ENCODE measurements at places on chromosomes 1 and 21.
A peak's percentile ranks its signal among the peaks of the same experiment; 100 is the strongest.

- DNase-seq: no peak
These were observed 53.3 kb downstream of the SPATA6 start for GRCh38 chr1:48418742-48419141.

- peak; percentile 84 for DNase-seq
These were observed at the start of gene VPS13D for GRCh38 chr1:12229835-12230548. VPS13D (plus strand) TSS chr1:12230030; CDS start chr1:12234267, 4,237 bp downstream.

- DNase-seq: no peak
These were observed 71.1 kb upstream of the MROH9 start for GRCh38 chr1:170864238-170864637.

- no peak for DNase-seq
These were observed 7.4 kb downstream of the SPRR5 start for GRCh38 chr1:152954436-152954835.

DNA sequence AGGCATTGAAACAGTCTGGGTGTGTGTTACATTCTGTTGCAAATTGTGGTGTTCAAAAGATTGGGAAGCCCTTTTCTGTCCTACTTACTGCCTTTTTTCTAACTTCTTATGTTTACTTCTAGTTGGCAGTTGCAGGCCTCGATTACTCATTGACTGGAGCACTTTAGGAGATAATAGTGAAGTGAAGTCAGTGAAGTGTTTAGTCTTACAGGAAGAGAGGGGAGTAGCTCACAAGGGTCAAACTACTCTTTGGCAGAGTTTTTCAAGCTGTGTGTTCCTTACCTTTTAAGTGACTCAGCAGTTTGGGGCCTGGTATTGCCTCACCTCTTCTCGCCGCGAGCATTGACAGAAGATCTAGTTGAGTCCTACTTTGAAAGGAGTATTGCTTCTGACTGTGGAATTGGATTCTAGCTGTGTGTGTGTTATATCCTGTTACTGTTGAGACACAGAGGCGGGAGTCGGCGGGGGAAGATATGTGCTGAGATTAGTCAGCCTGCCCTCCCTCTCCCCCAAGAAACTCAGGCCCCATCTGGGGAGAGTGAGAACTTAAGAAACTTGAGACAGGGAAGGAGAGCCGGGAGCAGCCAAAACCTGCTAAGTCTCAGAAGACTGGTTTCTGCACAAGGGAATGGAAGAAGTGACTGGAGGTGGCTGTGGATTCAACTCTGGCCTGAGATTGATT, 19.3 kb downstream of the AHCYL1 start:
- peak; percentile 82 for DNase-seq

DNA sequence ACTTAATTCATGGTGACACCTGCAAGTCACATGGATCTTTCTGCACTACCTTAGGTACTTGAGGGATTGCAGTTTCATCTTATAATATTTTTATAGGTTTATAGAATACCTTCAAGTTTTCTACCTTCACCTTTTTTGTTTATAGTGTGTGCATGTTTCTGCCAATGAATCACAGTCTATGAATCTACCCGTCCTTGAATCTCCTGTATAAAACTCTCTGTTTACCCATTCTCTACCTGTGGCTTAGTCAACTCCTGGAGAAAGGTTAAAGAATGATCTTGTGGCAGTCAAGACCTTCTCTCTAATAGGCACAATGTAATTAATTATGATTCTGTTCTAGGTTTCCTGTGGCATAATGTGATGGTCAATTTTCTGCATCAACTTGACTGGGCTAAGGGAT, 3.2 kb upstream of the GSTM2 start:
- DNase-seq: no peak

GRCh38 chr1:43327549-43328292, 9.9 kb upstream of the MPL start:
- DNase-seq: no peak

- no peak for DNase-seq
These were observed 16.4 kb downstream of the HTR1D start for GRCh38 chr1:23200883-23201282.

DNA sequence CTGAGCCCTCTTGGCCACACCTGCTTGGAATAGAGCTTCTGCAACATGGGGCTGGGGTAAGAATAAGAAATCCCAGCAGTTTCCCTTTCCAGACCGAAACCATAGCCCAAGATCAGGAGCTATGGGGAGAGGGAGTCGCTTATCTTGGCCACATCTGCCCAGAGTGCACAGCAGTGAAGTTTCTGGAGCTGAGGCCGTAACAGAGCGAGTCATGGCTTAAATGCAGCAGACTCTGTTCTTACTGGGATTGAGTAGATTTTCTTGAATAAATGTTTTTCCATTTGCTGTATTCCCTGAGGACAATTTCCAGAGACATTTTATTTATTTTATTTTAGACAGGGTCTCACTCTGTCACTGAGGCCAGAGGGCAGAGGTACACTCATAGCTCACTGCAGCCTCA, 33.5 kb downstream of the CFAP57 start:
- DNase-seq: no peak

GRCh38 chr1:118185084-118185832, at the start of gene SPAG17:
SPAG17 (minus strand) TSS chr1:118185228; CDS start chr1:118185157, 71 bp downstream.
- peak; percentile 11 for DNase-seq

- DNase-seq: peak; percentile 95
These were observed 154.2 kb downstream of the EIF4G3 start for GRCh38 chr1:21022279-21023040.

GRCh38 chr1:89483010-89483756, 41.4 kb upstream of the LRRC8B start:
- DNase-seq: peak; percentile 82

- DNase-seq: peak; percentile 41
These were observed 20.0 kb upstream of the CLIC4 start for GRCh38 chr1:24725209-24725651.

DNA sequence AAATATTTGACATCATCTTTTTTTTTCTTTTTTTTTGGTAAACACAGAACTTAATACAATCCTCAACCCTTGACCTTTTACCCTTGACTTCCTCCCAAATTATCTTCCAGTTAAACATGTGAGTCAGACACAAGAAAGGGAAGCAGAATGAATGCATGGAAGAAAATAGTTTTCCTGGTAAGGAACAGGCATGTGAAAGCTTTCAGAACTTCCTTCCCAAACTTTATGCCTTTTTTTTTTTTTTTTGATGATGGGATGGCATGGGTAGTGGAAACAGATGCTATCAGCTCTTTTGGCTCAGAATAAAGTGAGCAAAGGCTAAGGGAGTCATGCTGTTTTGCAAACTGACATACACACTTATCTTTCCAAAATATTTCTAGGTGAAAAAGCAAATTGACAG, 1079.1 kb downstream of the TTLL7 start:
- no peak for DNase-seq

DNA sequence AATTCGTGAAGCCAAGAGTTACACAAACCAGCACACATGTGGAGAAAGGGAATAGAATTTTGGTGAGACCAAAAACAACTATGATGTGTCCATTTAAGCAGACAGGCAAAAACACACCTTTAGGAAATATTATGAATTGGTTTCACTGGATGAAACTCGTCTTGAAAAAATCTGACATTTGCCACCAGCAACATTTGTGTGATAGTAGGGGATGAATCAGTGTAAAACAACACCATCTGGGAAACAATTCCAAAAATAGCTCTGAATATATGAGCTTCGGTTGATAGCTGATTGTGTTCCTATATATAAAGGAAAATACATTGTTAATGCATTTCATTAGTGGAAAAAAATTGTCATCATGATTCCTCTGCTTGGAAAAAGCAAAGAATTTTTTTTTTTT, 327.8 kb downstream of the PAPPA2 start:
- no peak for DNase-seq

Data from inflammatory macrophage treated with lipopolysaccharide for 4 hours (primary cell).